ENCODE measurements at places on chromosomes 4 and X.

DNA sequence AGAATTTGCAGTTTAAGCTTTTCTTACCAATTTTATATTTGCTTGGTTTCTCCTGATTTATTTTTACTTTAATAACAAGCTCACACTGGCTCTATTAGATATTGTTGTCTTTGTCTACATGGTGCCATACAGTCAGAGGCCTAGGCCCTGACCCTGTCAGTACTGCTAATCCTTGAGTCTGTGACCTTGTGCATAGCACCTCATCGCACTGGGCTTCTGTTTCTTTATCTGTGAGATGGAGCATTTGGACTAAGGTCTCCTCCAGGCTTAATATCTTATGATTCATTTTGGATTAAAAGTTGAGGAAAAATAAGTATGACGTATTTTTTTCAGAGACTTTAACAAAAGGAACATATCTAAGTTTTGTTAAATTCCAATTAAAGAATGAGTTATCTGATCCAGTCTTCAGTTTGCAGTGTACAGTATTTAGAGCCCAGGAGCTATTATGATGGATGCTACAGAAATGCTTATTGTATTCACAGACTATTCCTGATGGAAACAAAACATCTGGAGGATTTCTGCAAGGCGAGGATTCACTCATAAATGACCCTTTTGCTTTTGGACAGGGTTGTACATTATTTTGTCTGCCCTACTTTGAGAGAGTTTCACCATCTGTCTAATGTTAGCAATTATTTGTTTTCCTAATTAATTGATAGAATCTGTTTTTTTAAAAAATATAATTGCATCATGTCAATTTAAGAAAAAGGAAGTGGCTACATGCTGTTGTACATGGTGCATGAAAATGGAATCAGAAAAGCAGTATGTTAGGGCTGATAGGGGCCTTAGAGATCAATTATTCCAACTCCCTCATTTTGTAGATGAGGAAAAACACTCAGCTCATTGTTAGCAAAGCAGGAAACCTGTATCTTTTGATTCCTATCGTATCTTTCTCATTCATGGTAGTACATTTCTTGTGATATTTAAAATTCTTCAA, 203.6 kb downstream of the BANK1 start:
- DNase-seq: no peak

- DNase-seq: no peak
These were observed 10.3 kb upstream of the FGFBP1 start for GRCh38 chr4:15948826-15949225.

DNA sequence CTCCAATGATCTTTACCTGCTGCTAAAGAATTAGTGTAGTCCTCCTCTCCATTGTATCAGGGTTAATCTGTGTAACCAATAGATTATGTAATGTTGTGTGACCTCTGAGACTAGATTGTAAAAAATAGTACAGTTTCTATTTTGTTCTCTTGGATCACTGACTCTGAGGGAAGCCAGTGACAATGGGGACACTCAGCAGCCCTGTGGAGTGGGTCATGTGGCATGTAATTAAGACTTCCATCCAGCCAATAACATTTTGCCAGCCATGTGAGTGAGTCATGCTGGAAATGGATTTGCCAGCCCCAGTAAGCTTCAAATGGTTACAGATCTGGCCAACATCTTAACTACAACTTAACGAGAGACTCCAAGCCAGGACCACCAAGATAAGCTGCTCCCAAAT, 332.3 kb downstream of the PTTG2 start:
- no peak for DNase-seq

- no peak for DNase-seq
These were observed 951.8 kb upstream of the IGFBP7 start for GRCh38 chr4:58061967-58062366.

All from NCI-H187 (cell line).